Stimulated activated CD4-positive, alpha-beta T cell treated with anti-CD3 and anti-CD28 coated beads, Interleukin-4, amount 100 ng/mL, for 24 hours (primary cell): ENCODE measurements at places on chromosomes 5 and 9.

DNA sequence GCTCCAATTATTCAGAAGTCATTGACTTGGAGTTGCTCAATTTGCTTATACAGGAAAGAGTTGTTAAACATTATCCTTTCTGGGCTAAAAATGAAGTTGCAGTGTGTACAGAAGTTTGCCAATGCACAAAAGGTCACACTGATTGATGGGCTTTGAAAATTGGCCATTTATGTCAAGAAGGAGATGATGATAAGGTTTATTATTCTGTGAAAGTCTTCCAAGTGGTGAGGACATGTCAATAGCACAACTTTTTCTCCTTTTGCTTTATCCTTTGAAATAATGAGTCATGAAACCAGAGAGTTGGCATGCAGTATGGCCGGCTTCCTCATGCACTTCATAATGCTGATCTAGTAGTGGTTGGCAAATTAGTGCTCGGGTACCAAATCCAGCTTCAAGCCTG lies 848.5 kb upstream of the WWC1 start:
- no peak for DNase-seq

GRCh38 chr9:105832096-105832710 lies 137.9 kb downstream of the TMEM38B start:
- DNase-seq: no peak

DNA sequence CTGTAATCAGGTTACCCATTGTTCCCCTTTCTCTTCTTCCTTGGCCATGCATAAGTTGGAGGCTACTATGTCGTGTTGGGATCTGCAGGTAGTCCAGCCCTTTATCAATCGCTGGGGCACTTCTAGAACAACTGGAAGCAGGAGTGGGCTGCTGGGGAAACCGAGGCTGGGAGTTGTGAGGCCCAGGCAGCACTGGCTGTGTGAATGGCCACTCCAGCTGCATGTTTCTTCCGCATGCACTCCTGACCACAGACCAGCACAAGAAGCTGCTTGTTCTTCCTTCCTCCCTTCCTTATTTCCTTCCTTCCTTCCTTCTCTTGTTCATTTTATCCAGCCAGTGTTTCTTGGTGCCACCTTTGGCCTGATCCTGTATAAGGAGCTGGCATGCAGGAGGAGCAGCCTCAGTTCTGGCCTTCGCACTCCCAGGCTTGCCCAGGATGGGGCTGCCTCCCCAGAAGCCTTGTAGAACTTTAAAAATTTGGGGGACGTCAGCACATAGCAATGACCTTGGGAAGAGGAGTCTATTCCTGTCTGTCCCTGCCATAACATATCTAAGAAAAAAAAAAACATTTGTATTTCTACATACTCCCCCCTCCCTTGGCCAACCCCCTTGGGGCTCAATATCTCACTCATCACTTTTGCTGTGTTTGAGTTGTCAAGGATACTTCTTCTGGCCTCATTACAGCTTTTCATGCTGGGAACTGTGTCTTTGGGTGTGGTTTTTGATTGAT lies 20.8 kb upstream of the CXCL14 start:
- no peak for DNase-seq

DNA sequence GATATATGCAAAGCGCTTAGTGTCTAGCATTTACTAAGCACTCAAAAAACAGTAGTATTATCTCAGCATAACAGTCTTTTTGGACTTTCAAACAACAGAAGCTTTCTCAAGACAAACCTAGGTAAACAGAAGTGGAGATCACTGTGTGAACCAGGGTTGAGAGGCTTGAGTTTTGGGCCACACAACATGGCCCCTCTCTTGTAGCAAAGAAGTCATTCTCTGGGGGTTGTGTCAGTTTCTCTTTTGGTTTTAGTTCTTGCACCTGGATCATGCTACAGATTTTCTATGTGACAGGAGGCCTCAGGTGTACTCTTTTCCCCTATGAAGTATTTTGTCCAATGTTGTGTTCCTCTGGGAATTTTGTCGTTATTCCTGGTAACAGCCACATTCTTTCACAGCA lies 30.0 kb downstream of the INSYN2B start:
- no peak for DNase-seq

DNA sequence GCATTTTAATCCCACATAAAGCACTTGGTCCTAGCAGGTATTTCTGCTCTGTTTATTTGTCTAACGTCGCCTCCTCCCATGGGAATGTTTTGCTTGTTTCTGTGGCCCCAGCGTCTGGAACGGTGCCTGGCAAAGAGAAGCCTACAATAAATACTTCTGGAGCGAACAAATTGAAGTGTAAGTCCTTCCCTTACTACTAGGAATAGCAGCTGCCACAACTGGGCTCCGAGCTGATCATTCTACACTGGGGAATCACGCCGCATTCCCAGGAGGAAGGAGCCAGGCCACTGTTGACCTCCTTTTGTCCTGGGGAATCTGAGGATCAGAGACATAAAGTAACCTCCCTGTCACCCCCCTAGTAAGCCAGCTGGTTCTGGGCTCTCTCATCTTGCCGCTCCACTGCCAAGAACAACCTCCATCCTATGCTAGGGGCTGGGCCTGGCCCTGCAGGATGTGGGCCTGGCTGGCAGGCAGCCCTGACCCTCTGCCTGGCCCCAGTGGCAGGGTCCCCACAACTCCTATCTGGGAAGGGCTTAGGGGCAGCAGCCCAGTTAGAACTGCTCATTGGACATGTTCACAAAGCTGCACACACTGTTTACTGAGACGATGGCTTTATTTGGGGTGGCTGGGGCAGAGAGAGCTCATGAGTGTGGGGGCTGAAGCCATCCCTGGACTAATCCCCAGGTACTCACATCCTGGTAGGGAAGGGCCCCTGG lies 82.8 kb downstream of the GTF3C4 start:
- DNase-seq: no peak

GRCh38 chr5:16304846-16305245 lies 125.3 kb upstream of the MARCHF11 start:
- no peak for DNase-seq

DNA sequence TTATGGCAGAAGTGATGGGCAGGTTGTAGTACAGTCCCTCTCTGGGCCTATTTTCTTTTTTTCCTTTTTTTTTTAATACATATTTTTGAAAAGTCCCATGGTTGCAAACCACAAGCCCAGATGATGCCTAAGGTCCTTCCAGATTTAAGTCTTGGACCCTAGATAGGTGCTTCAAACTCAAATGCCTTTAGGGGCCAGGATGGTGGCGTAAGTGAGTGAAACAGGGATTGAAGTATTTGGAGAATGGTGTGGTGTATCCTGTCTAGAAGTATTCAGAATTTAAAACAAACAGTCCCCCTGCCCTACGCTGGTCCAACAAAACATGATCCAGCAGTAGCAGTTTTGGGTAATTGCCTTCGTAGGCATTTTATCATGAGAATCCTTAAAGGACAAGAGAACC lies 2.2 kb downstream of the TIGD6 start:
- no peak for DNase-seq

GRCh38 chr5:140242890-140243585 lies 59.9 kb downstream of the PFDN1 start:
- no peak for DNase-seq

DNA sequence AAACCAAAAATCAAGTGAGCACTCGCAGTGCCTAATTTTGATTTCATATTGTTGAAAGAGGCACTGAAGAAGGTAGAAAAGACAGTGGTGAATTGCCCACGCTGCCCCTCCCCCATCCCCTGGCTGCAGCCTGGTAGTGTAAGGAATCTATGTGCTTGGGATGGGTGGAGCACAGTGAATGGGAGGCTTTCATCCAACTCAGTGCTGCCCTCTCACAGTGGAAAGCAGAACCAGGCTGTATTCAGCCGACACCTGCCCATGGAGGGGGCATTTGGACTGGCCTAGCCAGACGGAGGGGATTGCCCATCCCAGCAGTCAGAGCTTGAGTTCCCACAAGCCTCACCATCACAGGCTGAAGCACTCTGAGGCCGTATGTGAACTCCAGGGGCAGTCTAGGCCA lies 800.4 kb upstream of the DMAC1 start:
- DNase-seq: no peak

GRCh38 chr5:10662661-10663488 lies 98.2 kb downstream of the DAP start:
- DNase-seq: no peak

DNA sequence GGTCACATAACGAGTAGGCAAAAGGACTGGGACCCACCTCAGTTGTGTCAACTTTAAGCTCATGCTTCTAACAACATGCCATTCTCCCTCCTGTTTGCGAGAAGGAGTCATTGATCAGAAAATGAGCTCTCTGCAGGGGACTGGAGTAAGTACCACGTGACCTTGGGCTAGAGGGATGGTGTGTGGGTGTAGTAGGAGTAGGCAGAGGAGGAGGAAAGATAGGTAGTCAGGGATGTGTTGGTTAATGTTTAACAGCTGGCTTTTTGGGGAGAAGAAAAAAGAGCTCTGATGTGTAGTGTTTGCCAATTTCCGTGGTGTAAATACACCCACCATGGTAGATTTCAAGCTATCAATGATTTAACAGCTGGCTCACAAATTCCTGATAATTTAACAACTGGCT lies 160.3 kb upstream of the TBC1D2 start:
- no peak for DNase-seq

DNA sequence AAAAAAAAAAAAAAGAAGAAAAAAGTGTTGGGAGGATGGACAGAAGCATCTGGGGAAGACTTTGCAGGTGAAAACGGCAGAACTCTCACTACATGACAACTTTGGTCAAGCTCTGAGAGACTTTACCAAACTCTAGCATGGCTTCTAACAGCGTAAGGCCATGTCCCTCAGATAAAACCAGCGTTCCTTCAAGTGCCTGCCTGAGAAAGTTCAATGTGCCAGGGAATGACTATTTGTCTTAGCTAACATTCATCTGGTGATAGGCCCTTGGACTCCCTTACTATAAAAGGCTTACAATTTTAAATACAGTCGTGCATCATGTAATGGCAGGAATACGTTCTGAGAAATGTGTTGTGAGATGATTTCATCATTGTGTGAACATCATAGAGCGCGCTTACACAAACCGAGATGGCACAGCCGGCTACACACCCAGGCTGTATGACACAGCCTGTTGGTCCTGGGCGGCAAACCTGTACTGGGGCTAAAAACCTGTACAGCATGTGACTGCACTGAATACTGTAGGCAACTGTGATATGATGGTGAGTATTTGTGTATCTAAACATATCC lies 14.9 kb upstream of the ZFP62 start:
- DNase-seq: no peak
